Stimulated activated CD8-positive, alpha-beta memory T cell treated with anti-CD3 and anti-CD28 coated beads, Interleukin-15, amount 100 ng/mL, for 24 hours (primary cell): ENCODE measurements at places on chromosomes 12 and 14.

- DNase-seq, result no peak
Measured at GRCh38 chr14:104510794-104511611, 68.6 kb upstream of the C14orf180 start.

- DNase-seq, result no peak
Measured at GRCh38 chr12:50986966-50987737, 34.8 kb downstream of the HIGD1C start.

DNA sequence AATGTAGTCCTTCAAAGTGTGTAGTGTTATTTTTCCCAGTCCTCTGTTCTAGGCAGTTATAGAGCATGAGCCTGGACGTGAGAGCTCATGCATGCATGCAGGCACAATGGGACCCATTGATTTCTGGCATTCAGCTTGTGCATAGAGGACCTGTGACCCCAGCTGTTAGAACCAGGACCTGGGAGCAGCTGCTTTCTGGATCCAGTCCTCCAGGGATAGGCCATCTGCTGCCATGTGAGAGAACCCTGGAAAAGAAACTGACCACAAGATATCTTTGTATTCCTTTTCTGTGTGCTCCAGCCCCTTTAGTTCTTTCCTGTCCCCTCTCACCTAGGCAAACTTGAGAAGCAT, 76.9 kb downstream of the SUSD6 start:
- no peak for DNase-seq

DNA sequence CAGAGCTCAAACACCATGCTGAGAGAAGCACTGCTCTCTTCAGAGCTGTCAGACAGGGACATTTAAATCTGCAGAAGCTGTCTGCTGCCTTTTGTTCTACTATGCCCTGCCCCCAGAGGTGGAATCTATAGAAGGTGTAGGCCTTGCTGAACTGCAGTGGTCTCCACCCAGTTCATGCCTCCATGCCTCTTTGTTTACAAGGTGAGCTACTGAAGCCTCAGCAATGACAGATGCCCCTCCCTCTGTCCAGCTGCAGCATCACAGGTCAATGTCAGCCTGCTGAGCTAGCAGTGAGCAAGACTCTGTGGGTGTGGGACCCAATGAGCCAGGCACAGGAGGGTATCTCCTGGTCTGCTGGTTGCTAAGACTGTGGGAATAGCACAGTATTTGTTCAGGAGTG, 25.4 kb upstream of the CCDC198 start:
- DNase-seq, result no peak

- no peak for DNase-seq
Measured at GRCh38 chr12:5456906-5457305, 25.0 kb downstream of the NTF3 start.

- no peak for DNase-seq
Measured at GRCh38 chr12:34397591-34398365, 375.5 kb downstream of the ALG10 start.

- DNase-seq, result no peak
Measured at GRCh38 chr12:65902500-65902899, 78.2 kb downstream of the HMGA2 start.

GRCh38 chr12:82880442-82880901, 193.8 kb downstream of the TMTC2 start:
- no peak for DNase-seq

GRCh38 chr12:108846290-108846701, 11.1 kb downstream of the SSH1 start:
- DNase-seq, result no peak

- no peak for DNase-seq
Measured at GRCh38 chr12:92955997-92956663, 27.0 kb upstream of the EEA1 start.

GRCh38 chr12:45336331-45336730, 120.4 kb downstream of the ANO6 start:
- no peak for DNase-seq

- no peak for DNase-seq
Measured at GRCh38 chr12:23585782-23586163, 363.7 kb downstream of the SOX5 start.

DNA sequence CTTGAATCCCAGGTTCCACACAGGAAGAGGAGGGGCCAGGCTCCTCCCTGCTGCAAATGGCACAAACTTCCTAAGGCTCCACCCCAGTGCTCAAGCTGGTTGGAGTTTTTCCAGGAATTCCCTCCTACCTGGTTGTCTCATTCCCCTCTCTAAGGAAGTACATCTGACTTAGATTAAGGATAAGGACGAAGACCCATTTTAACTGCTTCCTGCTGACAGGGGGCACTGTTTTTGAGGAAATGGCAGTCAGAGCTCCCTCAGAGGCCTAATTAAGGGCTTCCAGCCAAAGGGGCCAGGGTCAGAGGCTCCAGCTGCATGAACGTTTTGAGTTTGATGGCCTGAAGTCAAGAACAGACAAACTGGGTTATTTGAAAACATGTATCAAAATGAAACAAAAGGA, 1084.7 kb downstream of the SLC6A15 start:
- no peak for DNase-seq

DNA sequence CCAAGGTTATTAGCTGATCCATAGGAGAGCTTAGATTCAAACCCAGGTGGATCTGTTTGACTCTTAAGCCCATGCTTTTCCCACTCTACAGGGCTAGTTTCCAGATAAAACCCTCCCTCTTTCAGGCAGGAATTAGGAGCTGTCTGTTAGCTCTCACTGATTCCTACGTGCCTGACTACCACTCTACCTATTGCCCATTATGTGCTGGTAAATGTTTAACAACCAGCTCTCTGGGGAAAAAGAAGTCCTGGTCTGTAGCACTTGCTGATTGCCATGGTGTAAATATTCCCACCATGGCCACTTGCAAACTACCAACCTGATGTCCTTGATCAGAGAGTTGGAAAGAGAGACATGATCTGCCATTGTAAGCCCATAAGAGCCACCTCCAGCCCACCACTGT, 65.5 kb upstream of the BDKRB2 start:
- DNase-seq, result no peak

GRCh38 chr14:94887591-94887990, 117.7 kb upstream of the GSC start:
- no peak for DNase-seq

GRCh38 chr14:88576222-88576621, 13.4 kb downstream of the ZC3H14 start:
- DNase-seq, result no peak

GRCh38 chr12:53005215-53005985, 856 bp upstream of the EIF4B start:
- no peak for DNase-seq

GRCh38 chr14:22837750-22838538, 1.6 kb downstream of the MMP14 start:
- no peak for DNase-seq

DNA sequence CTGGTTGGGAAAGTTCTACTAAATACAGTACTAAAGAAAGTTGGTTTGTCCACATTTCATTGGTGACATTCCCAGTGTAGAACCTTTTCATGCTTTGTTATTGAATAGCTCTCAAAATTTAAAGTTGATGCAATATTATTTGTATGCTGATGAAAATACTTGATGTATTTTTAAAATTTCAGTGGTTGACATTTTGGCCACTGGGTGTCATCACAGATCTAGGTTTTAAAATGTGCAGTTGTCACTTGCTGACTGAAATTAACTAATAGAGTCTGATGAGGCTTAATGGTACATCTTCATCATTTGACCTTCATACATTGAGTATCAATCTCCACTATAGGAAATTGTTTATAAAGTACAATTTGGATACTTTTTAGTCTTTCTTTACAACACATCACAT, 37.1 kb downstream of the CMAS start:
- no peak for DNase-seq

GRCh38 chr12:15494329-15495046, 172.2 kb downstream of the PTPRO start:
- DNase-seq, result no peak

DNA sequence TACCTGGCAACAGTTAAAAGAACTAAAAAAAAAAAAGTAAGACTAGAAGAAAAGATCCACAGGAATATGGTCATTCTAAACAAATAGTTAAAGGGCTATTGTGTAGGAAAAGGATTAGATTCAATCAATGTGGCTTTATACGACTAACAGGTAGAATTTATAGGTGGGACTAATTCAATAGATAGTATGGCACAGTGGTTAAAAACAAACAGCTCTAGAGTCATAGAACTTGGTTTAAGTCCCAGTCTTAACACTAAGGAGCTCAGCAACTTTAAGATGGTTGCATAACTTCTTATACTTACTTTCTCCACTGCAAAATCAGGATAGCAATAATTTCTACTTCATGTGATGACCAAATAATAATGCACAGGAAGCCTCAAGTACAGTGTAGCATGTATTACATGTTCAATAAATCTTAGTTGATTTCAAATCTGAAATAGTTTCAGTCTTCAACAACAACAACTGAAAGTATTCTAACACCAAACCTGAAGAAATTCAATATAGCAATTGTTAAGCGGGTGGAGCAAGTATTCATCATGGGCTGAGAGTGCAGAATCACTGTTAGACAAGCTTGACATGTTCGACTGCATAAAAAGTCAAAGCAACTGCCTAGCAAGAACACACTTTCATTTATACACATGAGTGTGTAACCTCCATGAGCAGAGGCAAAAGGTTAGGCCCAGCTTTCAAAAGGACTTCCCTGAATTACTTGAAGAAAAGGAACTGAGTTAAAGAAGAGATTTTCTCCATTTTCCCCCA, 50.4 kb downstream of the ITPR2 start:
- no peak for DNase-seq

GRCh38 chr14:65964366-65964765, 521.8 kb upstream of the CCDC196 start:
- DNase-seq, result no peak

- DNase-seq, result no peak
Measured at GRCh38 chr12:65449400-65449799, 170.9 kb downstream of the MSRB3 start.

- no peak for DNase-seq
Measured at GRCh38 chr12:88544991-88545980, 35.0 kb downstream of the KITLG start.
